GM12865 (cell line): ENCODE measurements at places on chromosomes 7 and 10.

DNA sequence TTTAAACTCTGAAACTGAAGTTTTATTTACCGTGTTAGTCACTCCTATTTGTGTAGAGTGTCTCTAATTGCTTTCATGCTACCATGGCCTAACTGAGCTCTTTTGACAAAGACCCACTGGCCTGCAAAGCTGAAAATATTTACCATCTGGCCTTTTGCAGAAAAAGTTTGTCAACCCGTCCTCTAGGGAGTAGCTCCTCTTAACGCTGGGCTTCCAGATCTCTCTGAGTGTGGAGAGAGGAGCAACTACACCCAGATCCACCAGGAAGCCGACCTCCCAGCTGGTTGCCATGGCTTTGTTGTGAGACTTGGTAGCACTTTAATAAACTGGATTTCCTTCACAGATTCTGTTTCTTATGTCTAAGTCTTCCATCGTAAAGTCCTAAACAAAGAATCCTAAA, 4.2 kb upstream of the C10orf71 start:
- no peak for DNase-seq

GRCh38 chr7:114519240-114519639, 104.6 kb downstream of the FOXP2 start:
- no peak for DNase-seq

- DNase-seq, result no peak
These were observed 8.6 kb downstream of the RAPGEF5 start for GRCh38 chr7:22348379-22348778.

GRCh38 chr10:103180491-103180890, 12.6 kb downstream of the NT5C2 start:
- no peak for DNase-seq

DNA sequence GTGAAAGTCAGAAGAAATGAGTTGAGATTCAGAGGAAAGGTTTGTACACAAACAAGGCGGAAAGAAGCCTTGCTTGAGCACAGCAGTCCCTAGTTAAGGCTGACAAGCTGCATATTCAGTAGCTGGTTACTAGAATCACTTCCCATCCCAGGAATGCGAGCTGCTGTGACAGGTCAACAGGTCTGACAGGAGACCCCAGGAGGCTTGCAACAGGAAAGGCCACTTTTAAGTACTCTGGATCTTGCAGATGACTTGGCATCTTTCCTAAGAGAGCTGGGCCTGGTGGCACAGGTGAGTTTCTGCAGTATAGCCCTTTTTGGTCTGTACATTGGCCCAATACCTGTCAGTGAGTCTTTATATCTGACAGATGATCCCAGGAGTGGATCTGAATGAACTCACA, 35.7 kb upstream of the UNC5B start:
- DNase-seq, result no peak

DNA sequence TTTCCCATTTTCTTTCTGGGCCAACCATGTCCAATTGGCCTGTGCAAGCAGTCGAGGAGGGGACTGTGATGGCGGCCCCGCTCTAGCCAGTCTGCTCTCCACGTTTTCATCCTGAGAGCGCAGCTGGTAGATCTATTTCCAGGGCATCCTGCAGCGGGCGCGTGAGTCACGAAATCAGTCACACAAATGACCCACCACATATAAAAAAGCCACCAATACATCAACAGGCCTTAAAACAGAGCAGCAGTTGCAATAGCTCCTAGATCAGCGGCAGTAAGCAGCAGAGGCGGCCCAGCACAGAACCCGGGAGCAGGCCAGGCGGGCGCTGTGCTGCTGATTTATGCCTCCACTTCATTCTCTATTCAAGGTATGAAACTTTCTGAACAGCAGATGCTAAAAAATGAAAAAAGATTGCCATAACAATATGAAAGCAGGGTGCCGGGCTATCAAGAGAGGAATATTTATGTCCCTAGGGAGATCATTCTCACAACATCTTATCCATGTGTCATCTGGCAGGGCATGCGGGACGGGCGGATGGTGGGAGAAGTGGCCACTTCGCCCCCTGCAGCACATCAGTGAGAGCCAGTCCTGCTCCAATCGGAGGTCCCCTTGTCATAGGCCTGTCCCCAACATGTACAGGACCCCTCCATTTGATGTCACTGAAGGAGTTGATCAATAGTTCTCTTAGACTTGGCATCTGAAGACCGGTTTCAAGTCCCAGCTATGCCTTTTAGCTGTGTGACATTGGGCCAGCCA, 98.0 kb upstream of the GPR26 start:
- DNase-seq, result no peak

DNA sequence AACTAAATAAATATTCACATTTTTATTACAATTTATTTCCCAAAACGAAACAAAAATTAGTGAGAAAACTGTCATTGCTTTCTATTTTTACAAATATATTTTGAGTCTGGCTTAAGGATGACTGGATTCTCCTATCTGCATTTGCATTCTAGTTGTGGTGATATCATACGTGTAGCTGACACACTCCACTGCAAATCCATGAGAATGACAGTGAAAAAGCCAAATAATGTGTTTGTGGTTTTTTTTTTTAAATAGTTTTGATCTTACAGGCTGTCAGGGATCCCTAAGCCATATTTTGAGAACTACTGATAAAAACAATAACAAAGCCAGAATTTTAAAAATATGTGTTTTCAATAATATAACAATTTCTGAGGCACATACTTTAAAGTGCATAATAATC, 5.8 kb upstream of the STAMBPL1 start:
- no peak for DNase-seq

- no peak for DNase-seq
These were observed 73.3 kb downstream of the CHST15 start for GRCh38 chr10:124019886-124020797.

DNA sequence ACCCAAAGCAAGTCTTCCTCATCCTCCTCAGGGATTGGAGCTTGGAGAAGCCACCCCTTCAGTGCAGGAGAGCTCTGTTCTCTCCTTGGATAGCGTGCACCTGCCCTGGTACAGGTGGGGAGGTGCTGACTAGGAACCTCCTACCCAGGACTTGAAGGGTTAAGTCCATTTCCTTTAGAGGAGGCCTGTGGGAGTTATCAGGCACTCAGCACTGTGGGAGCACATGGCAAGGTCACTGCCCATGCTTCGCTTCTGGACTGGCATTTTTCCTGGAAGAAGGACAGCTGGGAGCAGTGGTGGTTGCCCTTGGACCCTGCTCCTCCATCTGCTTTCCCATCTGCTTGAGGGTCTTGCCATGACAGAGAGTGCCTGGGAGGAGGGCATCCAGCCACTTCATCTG, 142.8 kb downstream of the CXCL12 start:
- no peak for DNase-seq

DNA sequence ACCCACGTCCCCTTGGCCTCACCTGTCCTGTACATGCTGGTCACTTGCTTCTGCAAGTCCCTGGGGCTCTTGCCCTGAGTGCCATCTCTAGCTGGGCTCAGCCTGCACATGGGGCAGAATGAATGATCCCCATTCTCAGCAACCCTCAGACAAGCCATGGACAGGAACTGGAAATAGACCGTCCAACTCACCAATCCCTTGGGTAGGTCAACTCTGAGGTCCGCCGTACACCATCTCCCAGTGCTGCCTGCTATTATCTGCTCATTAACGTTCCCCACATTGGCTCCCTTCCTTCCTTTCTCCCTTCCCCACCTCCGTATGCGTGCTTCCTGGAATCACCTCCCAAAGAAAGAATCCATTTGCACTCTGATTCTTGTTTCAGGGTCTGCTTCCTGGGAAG, 335.0 kb downstream of the SFMBT2 start:
- DNase-seq, result no peak

- no peak for DNase-seq
These were observed 34.7 kb downstream of the DDIT4 start for GRCh38 chr10:72308320-72308987.

DNA sequence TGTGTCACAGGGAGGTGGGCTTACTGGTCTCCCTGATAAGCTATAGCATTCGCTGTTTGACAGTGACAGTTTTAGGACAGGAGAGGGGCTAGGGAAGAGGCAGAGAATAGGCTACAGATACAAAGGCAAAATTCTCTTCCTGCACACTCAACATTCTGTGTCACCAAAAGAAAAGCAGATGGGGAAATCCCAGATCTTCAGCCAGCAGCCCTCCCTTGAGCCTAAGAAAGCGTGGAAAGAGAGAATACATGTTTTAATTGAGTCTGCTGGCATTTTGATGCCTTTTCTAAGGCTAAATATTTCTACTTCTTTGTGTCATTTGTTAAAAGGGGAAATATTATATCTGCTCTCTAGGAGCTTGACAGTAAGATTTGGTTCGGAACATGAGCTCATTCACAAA, 247.0 kb downstream of the TRIL start:
- no peak for DNase-seq

DNA sequence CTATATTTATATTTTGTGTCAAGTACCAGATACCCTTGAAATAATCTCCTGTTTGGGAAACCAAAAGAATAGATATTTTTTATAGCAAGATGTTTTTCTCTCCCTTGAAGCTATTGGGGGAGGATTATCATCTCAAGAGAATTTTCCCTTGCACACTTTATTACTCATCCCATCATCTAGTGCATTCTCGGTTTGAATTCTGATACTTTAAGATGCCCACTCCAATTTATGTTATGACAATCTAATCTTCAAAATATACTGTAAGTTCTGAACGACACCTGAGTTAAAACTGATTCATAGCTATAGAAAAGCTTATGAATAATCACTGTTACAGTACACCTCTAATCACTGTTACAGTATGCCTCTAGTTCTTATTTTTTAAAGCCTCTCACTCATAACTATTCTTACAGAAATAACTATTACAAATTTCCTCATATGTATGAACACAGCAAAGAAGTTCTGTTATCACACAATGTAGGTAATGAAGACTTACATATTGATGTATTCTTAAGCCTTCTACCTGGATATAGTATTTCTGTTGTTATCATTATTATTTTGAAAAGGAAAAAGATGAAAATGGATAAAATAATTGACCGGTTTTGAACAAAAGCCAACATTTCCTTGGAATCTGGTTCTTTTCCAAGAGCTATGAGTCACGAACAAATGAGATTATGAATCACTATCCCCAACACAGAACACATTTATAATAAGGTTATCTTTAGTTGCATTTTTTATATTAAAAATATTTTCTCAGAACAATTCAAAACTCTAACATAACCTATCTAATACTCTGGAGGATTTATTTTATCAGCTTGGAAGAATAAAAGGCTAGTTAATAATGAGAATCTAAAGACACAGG, 72.3 kb upstream of the FAM13C start:
- DNase-seq, result no peak

- DNase-seq, result no peak
These were observed 48.1 kb downstream of the CCNY start for GRCh38 chr10:35384265-35384868.

- DNase-seq, result no peak
These were observed 173.4 kb downstream of the ZMYND11 start for GRCh38 chr10:308572-309085.

GRCh38 chr10:104780946-104781595, 140.0 kb downstream of the SORCS3 start:
- no peak for DNase-seq

GRCh38 chr7:82404652-82405051, 38.9 kb downstream of the CACNA2D1 start:
- DNase-seq, result no peak

DNA sequence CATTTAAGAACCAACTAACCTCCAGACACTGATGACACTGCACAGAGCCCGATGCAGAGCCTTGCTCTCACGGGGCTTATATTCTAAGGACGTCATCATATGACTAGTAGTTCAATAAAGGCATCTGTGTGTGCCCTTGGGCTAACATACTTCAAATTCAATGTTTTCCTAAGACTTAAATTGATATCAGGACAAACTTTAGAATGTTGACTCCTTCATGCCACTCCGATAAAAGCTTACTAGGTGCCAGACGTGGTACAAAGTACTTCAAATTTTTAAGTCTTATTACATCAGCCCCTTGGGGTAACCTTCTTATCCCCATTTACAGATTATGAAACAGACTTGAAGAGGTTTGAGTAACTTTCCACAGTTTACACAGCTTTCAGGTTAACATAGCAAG, 191.1 kb upstream of the PLXNA4 start:
- DNase-seq, result no peak
